ENCODE measurements at places on chromosomes 16 and 17.

GRCh38 chr16:53899431-53899830 is 195.5 kb downstream of the FTO start:
- DNase-seq = no peak

DNA sequence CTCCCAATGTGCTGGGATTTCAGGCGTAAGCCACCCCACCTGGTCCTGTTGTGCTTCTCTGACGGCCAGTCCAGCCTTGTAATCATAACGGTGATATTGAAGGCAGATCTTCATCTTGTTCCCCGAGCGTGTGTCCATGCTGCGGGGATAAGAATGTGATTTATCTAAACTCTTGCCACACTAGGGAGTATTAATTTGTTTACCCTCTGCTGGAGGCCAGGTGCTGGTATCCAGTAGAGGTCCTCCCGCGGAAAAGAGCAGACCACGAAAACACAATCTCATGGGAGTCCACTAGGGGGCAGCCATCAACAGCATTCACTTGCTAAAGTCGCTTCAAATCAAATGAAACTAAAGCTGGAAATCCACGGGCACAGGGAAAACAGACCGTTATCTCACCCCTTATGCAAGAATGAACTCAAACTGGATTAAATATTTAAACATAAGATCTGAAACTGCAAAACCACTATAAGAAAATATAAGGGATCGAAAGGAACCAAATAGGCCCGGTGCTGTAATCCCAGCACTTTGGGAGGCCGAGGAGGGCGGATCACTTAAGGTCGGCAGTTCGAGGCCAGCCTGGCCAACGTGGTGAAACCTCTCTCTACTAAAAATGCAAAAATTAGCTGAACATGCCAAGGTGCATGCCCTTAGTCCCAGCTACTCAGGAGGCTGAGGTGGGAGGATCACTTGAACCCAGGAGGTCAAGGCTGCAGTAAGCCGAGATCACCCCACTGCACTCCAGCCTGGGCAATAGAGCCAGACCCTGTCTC is 22.3 kb upstream of the RBBP6 start:
- peak; percentile 74 for DNase-seq

- DNase-seq = no peak
These were observed 4.9 kb downstream of the IRX6 start for GRCh38 chr16:55328611-55329569.

- DNase-seq = peak; percentile 81
These were observed at the start of gene PRKAR1A for GRCh38 chr17:68512247-68512959. TSS of gene PRKAR1A (plus strand) at chr17:68512430. CDS start at chr17:68515400, 2,970 bp downstream.

GRCh38 chr17:81959362-81960129 is 1.4 kb downstream of the NOTUM start:
- no peak for DNase-seq

DNA sequence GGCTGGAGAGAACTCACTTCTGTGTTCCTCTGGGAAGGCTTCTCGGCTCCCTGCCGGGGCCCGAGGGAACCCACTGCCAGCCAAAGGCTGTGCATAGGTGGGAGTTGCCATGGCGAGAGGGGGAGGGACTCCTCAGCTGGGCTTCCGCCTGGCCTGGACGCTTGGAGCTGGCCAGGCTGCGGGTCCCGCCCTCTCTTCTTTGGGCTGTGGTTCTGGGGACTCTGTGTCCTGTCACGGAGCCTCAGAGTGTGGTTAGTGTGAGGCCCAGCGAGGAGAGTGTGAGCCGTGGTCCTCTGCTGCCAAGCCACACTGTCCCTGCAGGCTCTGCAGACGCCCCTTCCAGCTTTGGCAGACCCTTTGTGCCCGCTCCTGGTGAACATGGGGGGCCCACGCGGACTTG is 123.1 kb downstream of the OR1D5 start:
- no peak for DNase-seq

GRCh38 chr17:80217703-80218362 is 2.3 kb downstream of the SGSH start:
- no peak for DNase-seq

DNA sequence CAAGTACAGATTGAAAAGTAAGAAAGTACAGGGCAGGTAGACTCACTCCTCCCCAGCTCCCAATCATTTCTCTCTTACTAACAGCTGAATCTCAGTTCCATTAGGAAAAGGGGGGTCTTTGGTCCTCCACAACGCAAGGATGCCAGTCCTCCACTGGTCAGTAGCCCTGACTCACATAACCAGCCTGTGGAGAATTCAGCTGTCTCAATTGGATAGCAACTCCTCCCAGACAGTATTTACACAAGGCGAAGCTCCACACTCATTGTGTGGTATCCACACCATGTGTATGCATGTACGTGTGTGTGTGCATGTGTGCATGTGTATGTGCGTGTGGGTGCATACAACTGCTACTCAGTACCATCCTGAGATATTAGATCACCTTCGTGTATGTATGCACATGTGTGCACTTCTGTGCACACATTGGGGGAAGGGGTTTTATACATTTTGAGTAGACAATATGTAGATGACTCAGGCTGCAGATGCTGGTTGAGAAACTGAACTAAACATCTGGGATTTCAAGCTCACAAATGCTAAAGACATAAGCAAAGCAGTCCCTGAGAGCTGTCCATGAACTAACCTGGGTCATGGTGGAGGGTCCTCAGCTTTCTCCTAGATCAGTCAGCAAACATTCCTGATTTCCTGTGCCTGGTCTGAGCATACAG is 240.1 kb downstream of the SLC39A11 start:
- DNase-seq = peak; percentile 18

DNA sequence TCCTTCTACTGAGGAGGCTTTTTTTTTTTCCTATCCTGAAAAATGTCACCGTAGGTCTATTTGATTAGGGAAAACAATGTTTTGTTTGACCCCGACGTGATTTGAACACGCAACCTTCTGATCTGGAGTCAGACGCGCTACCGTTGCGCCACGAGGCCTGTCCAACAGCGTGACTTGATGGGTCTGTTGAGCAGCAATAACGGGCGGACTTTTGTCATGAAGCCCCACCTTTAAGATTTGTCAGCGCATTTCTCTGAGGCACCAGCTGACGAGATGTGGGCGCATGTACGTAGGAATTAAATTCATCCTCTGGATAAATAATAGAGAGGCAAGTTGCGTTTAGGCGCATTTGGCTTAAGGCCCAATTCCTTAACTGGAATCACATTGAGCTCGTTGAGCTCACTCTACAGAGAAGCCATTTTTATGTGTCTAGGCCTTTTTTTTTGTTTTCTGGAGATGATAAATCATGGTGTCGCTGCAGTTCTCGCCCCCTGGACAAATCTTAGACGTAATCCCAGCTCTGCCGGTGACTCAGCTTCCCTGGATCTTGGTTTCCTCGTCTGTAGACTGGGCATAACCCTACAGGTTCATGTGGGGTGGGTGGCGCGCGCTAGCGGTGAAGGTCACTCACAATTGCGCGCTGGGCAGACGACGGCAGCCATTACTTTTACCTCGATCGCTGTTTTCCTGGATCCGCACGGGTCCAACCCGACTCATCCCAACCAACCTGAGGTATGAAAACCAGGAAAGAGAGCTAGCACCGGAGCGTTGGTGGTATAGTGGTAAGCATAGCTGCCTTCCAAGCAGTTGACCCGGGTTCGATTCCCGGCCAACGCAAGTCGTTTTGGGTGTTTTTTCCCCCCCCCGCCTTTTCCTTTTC is 10.6 kb upstream of the AURKB start:
- DNase-seq = peak; percentile 78

GRCh38 chr17:320809-321385 is 31.7 kb downstream of the RPH3AL start:
- no peak for DNase-seq

DNA sequence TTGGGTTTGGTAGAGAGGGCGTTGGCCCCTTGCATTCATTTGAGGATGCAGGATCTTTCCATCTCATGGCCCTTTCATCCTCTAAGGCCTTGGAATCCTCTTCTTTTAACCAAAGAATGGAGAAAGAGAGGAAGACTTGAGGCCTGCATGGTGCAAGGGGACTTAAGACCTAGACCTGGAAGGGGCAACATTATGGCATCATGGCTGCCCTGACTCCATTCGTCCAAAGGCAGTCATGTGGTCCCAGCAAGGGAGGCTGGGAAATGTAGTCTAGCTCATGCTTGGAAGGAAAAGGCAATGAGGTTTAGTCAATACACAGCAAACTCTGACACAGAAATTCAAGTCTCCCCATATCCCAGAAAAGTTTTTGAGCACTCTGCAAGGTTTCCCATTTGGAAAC is 30.7 kb upstream of the CDRT4 start:
- no peak for DNase-seq

DNA sequence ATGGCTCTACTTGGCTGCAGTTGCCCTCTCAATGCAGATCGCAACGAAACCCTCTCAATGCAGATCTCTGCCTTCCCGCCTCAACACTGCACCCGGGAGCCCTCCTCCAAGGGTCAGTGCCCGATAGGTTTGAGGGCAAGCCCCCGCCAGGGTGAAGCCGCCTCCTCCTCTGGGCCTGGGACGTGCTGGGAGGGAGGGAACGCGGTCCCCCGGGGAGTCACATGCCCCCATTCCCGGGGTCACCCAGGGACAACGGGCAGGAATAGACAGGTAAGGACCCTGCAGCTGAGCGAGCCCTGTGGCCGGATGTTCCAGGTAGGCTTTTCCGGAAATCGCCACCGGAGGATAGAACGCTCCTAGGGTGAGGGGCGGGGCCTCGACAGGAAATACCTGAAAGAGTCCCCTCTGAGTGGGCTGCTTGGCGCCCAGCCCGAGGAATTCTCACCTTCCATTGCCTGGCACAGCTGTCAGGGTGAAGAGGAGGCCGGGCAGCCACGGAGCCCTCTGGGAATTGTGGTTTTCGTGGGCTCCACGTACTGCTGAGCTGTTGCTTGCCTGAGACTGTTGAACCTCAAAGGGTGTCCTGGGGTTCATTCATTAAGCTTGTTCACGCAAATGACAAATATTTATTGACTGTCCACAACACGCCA is 12.8 kb downstream of the ZNF174 start:
- DNase-seq = no peak

- DNase-seq = no peak
These were observed 64.2 kb downstream of the BMERB1 start for GRCh38 chr16:15498427-15499175.

GRCh38 chr17:52762147-52762793 is 603.8 kb upstream of the CA10 start:
- DNase-seq = no peak

- DNase-seq = no peak
These were observed 3.5 kb downstream of the RAB40C start for GRCh38 chr16:593406-593805.

DNA sequence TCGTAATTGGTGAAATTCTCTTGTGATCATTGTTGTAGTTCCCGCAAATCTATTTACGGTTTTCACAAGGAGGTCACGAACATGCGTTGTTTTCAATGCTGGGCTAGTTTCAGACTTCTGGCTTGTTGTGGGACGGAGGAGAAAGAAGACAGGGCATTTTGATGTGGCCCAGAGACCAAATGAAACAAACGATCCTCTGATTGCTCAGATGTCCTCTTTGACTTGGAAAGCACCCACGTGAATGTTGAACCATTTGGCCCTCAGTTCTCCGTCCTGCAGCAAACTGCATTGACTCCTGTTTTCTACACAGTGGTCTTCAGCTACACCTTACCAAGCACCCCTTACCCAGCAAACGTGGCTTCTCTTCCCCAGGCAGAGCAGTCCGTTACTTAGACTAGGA is 391.0 kb downstream of the WWOX start:
- no peak for DNase-seq

GRCh38 chr17:64494121-64494520 is 2.7 kb downstream of the POLG2 start:
- DNase-seq = no peak

- no peak for DNase-seq
These were observed 25.6 kb downstream of the MRM3 start for GRCh38 chr17:807523-808294.
